Activated CD4-positive, alpha-beta memory T cell treated with anti-CD3 and anti-CD28 coated beads, Interleukin-2, amount 10 ng/mL, durations not matched to agents 7 days and 5 days (primary cell): ENCODE measurements at places on chromosomes 5 and 9.

DNA sequence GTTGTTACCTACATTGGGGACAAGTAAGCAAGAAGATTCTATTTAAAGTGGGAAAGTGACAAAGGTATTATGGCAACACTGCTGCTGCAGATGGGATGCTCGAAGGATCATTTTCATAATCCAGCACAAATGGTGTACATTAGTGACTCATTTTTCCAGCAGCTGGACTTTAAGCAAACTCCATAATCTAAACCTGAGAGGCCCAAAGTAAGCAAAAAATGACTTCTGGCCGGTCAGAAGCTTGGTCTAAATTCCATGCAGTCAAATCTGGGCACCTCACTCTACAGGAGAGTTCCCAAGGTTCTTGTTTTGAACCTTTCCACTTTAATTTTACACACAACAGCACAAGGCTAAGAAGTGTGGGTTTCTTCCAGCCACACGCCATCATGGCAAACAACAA lies 43.6 kb upstream of the TRAF1 start:
- DNase-seq = no peak

- DNase-seq = no peak
Measured at GRCh38 chr5:37575541-37576489, 196.7 kb downstream of the WDR70 start.

- DNase-seq = no peak
Measured at GRCh38 chr5:154577416-154577815, 99.4 kb upstream of the HAND1 start.

GRCh38 chr5:26121338-26121737 lies 917.0 kb downstream of the CDH9 start:
- DNase-seq = no peak

GRCh38 chr9:27445688-27446087 lies 78.4 kb upstream of the IFNK start:
- no peak for DNase-seq

DNA sequence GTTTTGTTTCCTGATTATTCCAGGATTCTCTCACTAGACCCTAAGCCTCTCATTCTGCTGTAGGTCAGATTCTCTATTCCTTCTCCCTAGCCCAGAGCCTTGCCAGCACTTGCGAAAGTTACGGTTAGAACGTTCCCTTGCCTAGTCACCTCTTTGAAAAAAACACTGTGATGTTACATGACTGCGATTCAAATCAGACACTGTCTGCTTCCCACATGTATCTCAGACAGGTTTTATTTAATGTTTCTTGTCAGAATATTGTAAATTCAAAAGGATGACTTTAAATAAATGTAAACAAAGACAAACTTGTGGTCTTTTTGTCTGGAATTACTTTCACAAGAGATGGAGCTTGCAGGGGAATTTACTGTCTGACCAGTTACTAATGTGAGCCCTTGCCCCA lies 116.5 kb upstream of the OTULINL start:
- DNase-seq = no peak

GRCh38 chr5:81849770-81850367 lies 99.0 kb upstream of the SSBP2 start:
- no peak for DNase-seq

GRCh38 chr5:141878186-141878710 lies at the start of gene PCDH1:
PCDH1 (minus strand) TSS chr5:141878410; CDS start chr5:141878262, 148 bp downstream.
- no peak for DNase-seq

DNA sequence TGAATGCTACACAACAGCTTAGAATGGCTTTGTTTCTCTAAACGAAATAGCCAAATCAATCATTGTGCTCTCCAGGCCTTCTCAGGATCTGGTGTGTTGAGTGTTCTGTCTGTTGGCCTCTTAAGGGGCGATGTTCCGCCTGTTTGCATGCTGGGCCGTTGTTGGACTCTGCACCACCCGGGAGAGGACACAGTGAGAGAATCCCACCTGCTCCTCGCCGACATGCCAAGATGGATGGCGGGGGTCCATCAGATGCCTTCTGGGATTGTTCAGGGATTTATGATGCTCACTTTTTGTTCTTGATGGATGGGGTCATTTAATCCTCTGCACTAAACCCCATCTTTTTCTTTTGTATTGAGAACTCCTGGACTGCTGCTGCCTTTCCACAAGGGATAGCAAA lies 159.9 kb downstream of the NTRK2 start:
- DNase-seq = no peak

DNA sequence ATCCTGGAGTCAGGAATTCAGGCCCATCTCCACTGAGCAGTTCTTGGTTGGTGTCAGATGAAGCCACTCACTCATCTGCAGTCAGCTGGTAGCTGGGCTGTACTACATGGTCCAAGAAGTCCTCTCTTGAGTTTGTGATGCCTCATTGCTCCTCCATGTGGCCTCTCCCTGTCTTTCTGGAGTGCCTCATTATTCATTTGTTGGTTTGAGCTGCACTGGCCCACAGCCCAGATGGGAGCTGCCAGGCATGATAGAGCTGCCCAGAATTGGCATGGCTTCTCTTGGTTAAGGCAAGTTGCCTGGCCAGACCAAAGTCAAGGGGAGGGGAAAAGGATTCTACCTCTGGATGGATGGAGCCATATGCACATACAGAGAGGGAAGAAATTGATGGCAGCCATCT lies 8.0 kb downstream of the PTCD2 start:
- DNase-seq = no peak

- DNase-seq = no peak
Measured at GRCh38 chr9:3972687-3973086, 327.2 kb downstream of the GLIS3 start.

DNA sequence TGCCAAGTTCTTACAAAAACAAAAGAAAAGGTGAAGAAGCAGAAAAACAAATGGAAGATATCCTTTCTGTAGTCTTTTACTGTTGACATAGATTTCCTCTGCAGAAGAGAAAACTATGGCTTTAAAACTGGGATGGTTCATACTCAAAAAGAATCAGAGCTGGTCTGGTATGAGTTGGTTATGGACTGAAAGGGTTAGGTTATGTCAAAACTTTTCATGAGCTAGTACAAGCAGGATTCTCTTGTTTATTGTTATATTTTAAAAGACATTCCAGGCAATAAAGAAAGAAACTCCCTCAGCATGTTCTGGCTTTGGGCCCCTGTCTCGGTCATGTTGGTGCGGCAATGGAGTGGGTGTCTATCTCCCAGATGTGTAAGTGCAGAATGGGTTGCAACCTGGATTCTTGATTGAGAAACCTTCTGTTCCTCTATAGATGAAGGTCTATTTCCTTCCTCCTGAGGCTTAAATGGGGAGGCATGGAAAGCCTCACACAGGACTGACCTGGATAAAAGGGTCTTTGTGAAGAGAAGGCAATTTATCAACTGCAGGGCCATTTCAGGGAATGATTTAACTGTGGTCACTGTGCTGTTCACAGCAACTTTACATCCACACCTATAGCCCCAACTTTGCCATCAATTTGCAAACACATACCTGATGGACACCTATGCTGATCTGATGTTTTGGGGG lies 209.6 kb upstream of the TNC start:
- DNase-seq = no peak

DNA sequence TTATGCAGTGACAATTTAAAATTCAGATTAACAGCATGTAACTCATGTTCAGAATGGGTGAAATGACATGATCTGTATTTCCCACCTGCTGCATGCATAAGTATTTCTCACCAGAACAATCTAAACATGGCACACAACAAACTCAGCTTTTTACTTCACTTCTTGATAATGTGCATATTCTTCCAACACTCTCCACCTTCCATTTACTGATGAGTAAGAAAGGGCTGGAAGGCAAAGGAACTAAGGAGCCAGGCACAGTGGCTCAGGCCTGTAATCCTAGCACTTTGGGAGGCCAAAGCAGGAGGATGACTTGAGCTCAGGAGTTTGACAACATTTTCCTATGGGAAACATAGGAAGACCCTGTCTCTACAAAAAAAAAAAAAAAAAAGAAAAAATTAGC lies 35.8 kb upstream of the SAP30L start:
- DNase-seq = no peak

DNA sequence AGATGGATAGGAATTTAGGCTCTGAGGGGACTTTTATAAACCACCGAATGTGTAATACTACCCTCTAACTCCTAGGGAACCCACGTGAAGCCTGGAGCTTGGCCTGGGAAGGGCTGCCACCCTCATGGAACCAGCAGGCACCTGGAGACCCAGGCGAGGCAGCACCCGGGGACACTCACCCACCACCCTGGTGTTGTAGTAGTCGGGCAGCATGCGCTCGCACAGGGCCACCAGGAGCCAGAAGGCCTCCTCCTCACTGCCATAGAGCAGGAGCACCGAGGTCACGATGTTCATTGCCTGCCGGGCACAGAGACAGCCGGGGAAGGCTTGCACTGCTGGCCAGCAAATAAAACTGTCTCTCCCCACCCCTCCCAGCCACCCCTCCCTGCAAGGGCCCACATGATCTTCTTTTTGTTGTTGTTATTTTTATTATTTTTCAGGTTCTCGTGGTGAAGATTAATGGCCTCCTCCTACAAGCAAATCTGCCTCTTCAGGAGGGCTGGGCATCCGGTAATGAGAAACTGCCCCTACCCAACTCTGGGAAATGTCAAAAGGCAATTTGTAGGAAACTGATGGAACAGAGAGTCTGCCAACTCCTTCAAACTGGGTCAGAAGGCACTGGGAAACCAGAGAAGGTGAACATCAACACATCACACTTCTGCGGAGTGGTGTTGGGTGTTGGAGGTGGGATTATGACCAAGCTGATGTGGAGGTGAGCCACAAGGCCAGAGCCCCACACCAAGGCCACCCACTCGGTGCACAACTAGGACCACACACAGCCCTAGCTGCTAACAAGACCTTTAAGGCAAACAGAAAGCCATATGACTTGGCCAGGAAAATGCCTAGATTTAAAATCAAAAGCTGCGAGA lies 17.4 kb upstream of the MRNIP start:
- no peak for DNase-seq

GRCh38 chr5:65203746-65204145 lies 278.0 kb downstream of the ADAMTS6 start:
- no peak for DNase-seq

- no peak for DNase-seq
Measured at GRCh38 chr9:131657037-131657377, 82.9 kb downstream of the RAPGEF1 start.

GRCh38 chr9:113542741-113543140 lies 79.2 kb downstream of the RGS3 start:
- DNase-seq = no peak

- no peak for DNase-seq
Measured at GRCh38 chr5:38008198-38008597, 168.4 kb upstream of the GDNF start.

DNA sequence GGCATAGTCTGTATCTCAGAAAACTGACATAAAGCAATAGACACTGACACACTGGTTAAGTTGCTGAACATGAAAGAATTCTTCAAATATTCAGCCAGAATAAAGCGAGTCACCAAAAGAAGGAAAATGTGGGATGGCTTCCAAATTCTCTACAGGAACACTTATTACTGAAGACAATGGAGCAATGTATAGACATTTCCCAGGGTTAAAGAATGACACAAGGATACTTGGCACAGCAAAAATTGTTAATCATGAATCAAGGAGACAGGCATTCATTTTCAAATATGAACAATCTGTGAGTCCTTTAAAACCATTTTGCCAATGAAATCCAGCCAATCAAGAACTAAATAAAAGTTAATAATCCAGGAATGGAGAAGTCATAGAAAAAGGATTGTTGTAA lies 92.5 kb downstream of the MTX3 start:
- DNase-seq = no peak

DNA sequence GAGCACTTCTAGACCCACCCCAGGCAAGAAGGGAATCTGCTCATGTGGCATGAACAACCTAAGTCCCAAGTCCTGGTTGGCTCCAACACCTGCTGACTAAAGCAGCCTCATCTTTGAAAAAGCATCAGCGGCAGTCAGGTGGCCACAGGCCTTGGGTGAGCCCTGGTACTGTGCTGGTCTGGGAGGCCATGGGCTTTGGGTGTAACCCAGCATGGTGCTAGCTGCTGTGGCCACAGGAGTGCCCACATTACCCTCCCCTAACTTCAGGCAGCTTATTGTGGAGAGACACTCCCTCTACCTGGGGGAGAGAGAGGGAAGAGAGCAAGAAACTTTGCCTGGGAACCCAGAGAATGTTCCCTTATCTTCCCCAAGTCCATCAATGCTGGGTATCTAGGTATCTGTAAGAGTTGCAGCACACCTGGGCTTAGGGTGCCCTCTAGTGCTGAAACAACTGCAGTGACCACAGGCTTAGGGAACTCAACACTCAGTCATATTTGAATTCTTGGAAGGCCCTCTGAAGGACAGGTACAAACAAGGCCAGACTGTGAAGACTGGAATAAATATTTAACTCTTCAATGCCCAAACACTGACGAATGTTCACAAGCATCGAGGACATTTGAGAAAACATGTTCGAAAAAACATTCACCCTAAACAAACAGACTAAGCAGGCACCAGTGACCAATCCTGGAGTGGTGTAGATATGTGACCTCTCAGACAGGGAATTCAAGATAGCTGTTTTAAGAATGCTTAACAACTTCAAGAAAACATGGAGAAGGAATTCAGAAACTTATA lies 69.9 kb upstream of the OR2K2 start:
- DNase-seq = peak; percentile 23
